ENCODE measurements at places on chromosomes 16 and 17.

GRCh38 chr17:5962371-5962770 lies 107.8 kb upstream of the WSCD1 start:
- DNase-seq, result no peak

GRCh38 chr17:19773534-19773933 lies 25.4 kb upstream of the ALDH3A1 start:
- DNase-seq, result no peak

DNA sequence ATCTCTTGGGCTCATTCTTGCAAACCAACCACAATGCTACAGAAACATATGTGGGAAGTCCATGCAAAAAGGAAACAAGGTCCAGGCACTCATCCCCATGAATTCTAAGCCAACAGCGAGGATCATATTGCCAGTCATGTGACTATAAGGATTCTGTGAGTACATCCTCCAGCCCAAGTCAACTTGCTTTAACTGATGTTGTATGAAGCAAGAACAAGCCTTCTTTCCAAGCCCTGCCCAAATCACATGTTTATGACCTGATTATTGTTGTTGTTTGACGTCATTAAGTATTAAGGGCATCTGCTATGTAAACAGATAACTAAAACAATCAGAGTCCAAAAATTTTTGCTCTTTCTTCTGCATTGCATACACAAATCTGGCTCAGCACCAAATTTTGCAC lies 78.2 kb upstream of the MON1B start:
- DNase-seq, result no peak

DNA sequence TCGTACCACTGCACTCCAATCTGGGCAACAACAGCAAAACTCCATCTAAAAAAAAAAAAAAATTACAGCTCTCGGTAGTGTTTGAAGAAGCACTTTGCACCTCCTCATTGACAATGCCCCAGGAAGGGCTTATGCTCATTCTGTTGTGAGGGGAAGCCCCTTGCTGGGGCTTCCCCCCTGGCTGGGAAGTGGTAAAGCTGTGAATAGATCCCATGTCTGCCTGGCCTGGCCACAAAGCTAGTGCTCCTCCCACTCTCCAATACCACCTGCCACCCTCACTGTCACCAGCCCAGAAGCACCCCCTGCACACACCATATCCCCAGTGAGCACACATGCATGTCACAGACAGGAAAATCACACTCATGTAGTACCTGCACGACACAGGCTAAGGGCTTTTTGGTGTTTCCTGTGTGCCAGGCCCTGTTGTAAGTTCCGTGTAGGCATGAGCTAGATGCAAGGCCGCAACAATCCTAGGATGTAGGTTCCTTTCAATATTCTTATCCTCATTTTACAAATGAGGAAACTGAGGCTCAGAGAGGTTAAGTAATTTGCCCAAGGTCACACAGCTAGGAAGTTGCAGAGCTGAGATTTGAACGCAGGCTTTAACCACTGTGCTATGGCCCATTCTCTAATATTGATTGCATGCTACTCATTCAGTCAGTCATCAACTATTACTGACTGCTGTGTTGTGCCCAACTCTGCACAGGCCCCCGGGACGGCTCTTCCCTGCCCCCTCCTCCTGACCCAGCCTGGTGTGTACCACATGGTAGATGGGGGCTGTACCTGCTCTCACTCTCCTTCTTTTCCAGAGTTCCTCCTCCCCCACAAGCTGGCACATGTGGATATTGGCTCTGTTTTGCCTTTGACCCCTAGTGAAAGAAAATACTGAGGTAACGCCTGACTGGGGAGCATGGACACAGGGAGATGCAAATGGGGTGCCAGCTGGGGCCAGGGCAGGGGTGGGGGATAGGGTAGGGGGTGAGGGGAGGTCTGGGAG lies 11.9 kb upstream of the COL1A1 start:
- no peak for DNase-seq

DNA sequence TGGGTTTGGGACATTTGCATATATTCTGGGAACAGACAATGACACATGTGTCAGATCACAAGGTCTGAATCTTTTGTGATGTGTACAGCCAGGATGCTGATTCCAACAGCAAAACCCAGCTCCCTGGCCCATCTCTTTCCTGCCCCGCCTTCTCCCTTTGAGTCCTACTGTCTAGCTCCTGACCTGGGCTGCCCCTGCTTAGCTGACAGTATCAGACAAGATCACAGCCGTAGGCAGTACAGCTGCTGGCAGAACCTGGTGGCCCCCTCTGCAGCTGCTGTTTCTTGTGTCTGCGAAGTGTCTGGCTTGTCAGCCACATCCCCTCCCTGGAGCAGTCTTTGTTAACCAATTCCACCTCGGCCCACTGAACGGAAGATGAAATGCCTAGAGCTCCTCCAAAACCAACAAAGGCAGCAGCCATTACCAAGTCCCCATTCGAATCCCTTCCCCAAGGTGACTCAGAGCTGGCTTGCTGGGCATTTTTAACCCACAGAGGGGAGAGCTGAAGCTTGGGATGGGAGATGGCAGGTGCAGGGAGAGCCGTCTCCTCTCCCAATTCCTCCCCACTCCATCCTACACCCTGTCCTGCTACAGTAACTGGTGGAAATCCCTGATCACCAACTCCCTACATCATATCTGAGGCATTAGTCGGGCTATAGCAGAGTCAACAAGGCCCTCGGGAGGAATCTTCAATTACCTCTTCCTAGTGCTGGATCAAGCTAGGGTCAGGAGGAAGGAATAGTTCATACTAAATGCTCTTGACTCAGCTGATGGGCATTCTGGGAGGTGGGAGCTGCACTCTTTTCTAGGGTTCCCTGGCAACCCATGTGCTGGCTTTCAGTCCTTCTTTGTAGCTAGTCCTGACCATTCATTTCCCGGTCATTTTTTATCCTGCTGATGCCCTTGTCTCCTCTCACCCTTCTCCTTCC lies 5.8 kb downstream of the PIPOX start:
- no peak for DNase-seq

GRCh38 chr16:12497526-12497925 lies 306.2 kb downstream of the CPPED1 start:
- DNase-seq, result no peak

GRCh38 chr17:12256380-12256995 lies 235.8 kb downstream of the MAP2K4 start:
- DNase-seq, result no peak

DNA sequence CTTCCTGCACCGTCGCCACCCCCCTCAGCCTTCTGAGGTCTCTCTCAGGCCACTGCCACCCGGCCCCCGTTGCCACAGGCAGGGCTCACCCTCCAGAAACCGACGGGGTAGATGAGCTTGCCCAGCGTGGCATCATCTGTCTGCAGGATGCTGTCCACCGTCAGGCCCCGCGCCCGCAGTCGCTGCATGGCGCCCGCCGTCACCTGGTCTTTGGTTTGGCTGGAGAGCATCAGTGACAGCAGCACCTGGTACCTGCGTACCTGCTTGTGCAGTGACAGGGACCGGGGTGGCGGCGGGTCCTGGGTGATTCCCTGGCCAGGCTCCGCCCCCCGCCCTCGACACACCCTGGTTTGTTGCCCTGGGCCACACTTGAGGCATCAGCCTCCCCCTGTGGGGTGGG lies 3.1 kb downstream of the NTHL1 start:
- DNase-seq, result no peak

- DNase-seq, result no peak
Measured at GRCh38 chr16:50996166-50996829, 154.8 kb downstream of the SALL1 start.

DNA sequence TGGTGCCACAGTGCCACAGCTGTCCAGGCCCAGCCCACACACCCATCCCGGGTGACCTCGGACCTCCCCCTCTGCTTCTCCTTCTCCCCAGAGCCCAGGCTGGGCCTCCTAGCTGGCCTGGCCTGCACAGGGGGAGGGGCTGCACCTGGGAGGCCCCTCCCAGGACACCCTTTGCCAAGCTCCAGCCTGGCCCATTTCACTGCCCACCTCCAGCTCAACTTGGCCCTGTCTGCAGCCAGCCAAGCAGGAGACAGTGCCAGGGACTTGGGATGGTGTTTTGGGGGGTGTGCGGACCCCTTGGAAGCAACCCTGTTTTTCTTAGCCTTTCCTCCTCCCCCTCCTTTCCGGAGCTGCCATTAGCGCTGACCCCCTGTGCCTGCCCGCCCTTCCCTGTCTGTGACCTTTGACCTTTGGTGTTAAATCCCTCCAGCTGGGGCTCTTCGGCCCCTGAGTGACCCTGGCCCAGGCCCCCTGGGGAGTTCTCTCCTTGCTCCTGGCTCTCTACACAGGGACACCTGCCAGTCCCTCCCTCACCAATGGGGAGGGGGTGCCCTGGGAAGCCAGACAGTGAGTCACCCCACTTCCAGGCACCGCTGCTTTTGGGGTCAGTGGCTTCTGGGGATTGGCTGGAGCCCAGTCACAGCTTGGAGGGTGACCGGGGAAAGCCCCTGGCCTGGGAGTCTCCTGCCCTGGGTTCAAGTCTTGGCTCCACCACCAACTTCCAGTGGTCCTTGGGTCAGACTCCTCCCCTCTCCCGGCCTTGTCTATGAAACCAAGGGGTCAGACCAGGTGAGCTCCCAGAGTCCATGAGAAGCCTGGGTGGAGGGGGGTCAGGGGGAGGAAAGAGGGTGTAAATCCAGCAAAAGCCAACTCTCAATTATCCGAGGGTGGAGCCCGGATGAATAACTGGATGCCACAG lies 1.9 kb downstream of the GLIS2 start:
- DNase-seq, result no peak

- peak; percentile 10 for DNase-seq
Measured at GRCh38 chr17:37570527-37571093, 38.6 kb downstream of the SYNRG start.

DNA sequence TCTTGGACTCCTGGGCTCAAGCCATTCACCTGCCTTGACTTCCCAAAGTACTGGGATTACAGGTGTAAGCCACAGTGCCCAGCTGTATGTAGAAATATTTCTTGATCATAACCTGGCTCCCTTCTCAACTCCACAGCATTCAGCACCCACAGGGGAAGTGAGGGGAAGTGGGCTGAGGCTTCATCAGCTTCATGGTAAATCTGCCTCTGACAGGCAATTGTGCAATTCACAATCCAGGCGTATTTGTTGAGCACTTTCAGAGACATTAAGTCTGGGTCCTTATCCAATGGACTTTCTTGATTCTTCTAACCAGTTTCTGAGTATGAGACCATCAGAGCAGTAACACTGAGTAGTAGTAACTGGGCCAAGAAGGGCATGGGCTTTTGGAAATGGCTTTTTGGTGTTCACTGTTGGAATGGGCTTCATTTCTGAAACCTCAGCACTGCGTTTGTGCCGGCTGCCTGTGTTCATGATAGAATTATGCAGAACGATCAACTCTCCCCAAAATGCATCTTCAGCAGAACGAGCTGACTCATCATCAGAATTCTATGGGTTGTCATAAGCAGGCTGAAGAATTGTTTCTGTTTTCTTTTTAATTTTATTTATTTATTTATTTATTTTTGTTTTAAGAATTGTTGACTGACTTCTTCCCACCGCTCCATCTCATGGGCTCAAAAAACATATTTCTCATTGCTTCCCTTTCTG lies 28.9 kb downstream of the FAM20A start:
- DNase-seq, result no peak
